Breast epithelium (tissue), 4 donors: ENCODE measurements at places on chromosomes 1 and 21. TPM values are rescaled to one million over a fixed set of nuclear protein-coding genes. Genes with fewer than 3 reads are reported as not detected.
A peak's percentile ranks its signal among the peaks of the same experiment; 100 is the strongest.

DNA sequence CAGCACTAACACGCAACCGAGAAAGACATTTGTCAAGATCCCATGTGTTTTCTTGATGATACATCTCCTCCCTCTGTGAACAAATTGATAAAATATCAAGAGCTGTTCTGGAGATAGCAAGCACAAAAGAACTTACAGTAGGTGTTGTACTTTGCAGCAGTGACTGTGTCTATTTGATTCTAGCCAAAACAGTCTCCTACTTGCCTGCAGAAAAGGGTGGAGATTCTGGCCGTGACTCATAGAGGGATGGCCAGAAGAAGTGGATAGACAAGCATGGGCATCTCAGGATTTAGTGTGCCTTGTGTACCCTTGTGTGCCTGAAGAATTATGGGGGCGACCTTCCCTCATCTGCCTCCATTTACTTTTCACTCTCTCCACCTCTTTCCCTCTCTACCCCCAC is 458.4 kb upstream of the LRRC7 start:
- no peak for DNase-seq

GRCh38 chr1:8004113-8004802 is 21.9 kb downstream of the ERRFI1 start:
- DNase-seq = no peak

IQGAP3 gene
- 0.15 TPM for total RNA-seq

- DNase-seq = no peak
Measured at GRCh38 chr1:24965571-24965930, 35.5 kb upstream of the RUNX3 start.

GRCh38 chr21:42189860-42190485 is 29.0 kb upstream of the ABCG1 start:
- DNase-seq = peak; percentile 17

CNKSR1 gene
- 22.3 TPM for total RNA-seq

TRIM46 gene
- 1.5 TPM for total RNA-seq

GRCh38 chr1:160630523-160631451 is 16.1 kb downstream of the SLAMF1 start:
- DNase-seq = no peak

DNA sequence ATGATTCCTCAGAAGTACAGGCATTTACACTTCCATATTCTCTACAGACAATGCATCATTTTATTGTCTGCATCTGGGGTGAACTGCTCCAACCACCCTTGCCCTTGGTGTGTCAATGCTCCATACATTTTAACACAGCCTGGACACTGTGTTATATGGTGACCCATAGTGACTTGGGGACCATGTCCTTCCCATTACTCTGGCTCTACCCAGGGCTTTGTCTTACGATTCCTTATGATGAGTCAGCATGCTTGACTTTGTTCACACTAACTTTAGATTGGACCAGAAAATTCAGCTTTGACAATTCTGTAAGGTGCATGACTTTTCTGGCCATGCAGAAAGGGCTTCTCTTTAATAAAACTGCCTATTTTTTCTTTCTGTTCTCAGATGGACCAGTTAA is 6.8 kb upstream of the OVAAL start:
- DNase-seq = no peak

GRCh38 chr1:238675221-238675620 is 711.1 kb upstream of the CHRM3 start:
- no peak for DNase-seq

DNA sequence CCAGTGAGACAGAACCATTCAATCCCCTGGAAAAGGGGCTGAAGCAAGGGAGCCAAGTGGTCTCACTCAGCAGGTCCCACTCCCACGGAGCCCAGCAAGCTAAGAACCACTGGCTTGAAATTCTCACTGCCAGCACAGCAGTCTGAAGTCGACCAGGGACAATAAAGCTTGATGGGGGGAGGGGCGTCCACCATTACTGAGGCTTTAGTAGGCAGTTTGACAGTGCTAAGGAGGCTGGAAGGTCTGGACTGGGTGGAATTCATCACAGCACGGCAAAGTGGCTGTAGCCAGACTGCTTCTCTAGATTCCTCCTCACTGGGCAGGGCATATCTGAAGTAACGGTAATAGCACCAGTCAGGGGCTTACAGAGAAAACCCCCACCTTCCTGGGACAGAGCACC is 105.4 kb upstream of the GORAB start:
- no peak for DNase-seq

C1orf185 gene
- not detected for total RNA-seq

DNA sequence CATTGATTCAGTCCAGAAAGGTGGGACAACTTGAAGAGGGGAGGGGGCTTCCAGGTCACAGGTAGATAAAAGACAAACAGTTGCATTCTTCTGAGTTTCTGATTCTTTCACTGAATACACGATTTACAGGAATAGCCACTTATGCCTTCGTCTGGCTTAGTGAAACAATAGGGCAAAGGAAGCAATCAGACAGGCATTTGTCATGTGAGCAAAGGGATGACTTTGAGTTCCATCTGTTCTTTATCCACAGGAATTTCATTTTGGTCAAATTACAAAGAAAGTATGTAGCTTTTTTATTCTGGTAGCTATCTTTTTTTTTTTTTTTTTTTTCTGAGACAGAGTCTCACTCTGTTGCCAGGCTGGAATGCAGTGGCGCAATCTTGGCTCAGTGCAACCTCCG is 202.5 kb downstream of the TTLL7 start:
- no peak for DNase-seq

- no peak for DNase-seq
Measured at GRCh38 chr1:189357317-189357716, 1120.3 kb downstream of the BRINP3 start.

CLCA1 gene
- not detected for total RNA-seq

CFAP141 gene
- total RNA-seq = not detected

POGZ gene
- 37.0 TPM for total RNA-seq

KRTAP6-1 gene
- total RNA-seq = not detected

- no peak for DNase-seq
Measured at GRCh38 chr1:85587841-85588240, 7.3 kb downstream of the CCN1 start.

- DNase-seq = no peak
Measured at GRCh38 chr1:187920976-187921375, 1092.2 kb downstream of the PLA2G4A start.

DNA sequence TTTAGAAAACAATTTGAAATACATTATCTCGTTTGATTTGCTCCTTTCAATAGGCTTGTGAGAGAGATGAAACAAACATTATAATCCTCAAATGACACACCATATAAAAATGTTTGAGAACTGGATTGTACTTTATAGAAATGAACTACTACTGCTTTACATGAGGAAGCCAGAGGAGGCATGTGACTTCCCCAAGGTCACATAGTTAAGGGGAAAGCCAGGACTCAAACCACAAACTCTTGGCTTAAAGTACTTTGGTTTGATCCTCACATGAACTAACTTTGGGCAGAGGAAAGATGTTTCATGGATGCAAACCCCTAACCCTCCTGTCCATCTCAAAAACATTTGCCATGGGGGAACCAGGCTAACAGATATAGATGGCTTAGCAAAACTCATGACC is 4.7 kb downstream of the ARHGEF11 start:
- DNase-seq = no peak

DNA sequence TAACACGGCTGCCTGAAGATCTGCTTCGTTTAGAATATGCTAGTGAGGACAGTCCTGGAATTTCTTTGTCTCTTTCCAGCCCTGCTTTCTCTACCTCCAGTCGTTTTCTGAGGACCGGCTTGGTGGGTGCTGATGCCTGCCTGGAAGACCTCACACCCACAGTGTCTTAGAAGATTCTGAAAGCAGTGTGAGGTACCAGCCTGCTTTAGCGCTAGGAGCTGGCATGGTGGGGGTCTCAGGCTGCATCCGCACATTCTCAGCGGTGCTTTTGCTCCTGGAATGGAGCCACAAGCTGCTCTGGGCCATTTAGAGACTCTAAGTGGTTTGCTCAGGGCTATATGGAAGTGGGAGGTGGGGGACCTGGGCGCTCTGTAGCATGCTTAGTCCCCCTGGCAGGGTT is 61.4 kb downstream of the CD247 start:
- DNase-seq = no peak

GRCh38 chr1:13661539-13661938 is 38.4 kb upstream of the PRDM2 start:
- no peak for DNase-seq

DNA sequence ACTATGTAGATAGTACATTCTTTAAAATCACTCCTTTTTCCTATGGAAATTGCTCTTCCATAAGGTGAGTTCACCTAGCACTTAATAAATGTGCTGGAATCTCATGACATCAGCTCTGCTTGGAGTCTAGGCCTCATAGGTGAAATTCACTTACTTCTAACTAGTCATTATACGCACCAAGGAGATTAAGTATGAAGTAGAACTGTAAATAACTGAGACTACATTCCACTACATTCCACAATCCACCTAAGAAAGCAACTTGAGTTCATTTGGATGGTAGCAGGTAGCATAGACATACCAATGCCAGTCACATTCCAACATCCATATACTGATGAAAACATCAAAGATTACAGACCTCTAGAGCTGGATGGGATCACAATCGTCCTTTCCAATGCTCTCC is 64.3 kb downstream of the NIBAN1 start:
- DNase-seq = no peak

DNA sequence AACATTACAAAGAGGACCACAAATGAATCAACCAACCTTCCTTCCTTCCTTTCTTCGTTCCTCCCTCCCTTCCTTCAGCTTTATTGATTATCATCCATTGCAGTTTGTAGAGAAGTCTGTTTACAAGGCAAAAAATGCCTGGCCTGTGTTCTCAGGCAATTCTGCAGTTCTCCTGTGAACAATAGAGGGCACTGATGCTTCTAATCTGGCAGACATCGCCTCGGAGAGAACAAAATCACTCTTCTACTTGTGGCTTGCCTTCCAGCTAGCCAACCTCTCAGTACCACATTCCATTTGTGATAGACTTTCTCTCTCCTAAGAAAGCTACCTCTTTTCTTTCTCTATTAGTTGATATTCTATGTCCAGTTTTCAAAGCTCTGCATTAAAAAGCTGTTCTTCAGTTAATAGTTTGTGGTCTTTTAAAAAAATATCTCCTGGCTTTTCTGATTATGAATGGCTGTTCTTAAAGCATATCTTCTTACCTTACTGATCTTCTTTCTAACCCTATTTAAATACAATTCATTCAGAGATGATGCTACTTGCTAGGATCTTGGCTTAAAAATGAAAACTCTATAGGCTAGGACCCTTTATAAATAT is 26.9 kb upstream of the ESRRG start:
- no peak for DNase-seq

- no peak for DNase-seq
Measured at GRCh38 chr21:17488620-17489019, 24.2 kb upstream of the CXADR start.

GPR37L1 gene
- total RNA-seq = not detected

- DNase-seq = no peak
Measured at GRCh38 chr1:243938208-243938607, 88.2 kb upstream of the AKT3 start.

PRMT2 gene
- 130 TPM for total RNA-seq

C1orf53 gene
- 2.6 TPM for total RNA-seq

- DNase-seq = no peak
Measured at GRCh38 chr1:208604295-208604694, 360.1 kb upstream of the PLXNA2 start.

DNA sequence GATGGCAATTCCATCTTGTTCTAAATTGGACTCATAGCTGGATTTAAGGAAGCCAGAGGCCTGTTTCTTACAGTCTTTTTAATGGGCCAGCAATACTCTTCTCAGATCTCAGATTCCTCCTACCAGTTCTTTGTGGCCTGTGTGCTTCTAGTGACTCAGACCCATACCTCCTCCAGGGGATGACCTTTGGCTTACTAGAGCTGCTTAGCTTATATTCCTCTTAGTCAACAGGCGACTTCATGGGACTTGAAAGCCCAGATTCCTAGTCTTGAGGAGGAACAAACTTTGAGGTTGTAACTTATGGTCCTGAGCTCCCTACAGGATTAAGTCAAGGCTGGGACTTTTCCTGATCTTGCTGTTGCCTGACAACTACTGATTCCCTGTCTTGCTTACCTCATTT is 12.4 kb upstream of the PAPPA2 start:
- DNase-seq = no peak

RHEX gene
- 20.6 TPM for total RNA-seq

GRCh38 chr1:23574265-23574754 is 15.0 kb upstream of the ID3 start:
- DNase-seq = no peak
